ENCODE measurements at places on chromosomes 4 and X.

DNA sequence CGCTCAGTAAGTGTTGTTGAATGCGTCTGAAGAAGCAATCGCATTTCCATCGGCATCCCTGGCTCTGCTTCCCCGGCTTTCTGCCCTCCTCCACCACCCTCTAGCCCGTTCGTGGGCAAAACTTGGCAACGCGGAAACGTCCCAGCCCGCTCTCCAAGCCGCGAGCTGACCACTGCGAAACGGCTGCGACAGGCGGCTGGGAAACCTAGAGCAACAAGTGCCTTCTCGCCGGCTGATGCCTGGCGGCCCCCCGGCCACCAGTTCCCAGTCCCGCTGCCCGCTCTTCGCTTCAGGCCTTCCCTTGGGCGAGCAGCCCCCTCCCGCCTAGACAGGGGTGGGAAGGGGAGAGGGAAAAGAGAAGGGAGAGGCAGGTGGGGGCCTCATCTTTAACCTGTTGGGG is 837 bp downstream of the CITED1 start:
- no peak for DNase-seq

- DNase-seq: no peak
These were observed 49.9 kb upstream of the TENM3 start for GRCh38 chr4:182193311-182193710.

DNA sequence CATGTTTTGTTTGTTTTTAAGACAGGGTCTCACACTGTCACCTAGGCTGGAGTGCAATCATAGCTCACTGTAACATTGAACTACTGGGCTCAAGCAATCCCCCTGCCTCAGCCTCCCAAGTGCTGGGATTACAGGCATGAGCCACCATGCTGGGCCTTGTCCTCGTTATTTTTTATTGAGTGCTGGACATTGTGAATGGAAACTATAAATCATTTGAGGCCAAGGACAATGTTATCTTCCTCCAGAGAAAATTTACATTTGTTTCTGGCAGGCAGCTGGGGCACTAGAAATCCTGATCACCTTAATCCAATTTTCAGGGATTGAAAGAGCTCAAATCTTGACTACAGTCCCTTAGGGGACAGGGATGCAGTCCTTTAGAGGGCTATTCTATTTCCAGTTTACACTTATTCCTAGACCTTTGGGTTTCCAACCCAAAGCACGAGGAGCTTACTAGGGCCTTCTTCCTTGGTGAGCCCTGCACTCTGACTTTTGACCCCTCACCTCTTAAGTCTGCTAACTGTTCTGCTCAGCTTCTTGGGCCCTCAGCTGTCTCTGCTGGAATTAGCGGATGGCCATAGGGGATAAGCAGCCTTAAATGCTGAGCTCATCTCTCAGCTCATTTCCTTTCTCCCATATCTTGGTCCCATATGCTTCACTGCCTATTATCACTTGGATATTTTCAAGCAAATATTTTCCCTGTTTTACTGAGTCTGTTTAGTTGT is 23.0 kb upstream of the PDZD4 start:
- DNase-seq: no peak

GRCh38 chrX:54534271-54534670 is 4.3 kb downstream of the GNL3L start:
- DNase-seq: no peak

- peak; percentile 13 for DNase-seq
These were observed 12.4 kb downstream of the YIPF6 start for GRCh38 chrX:68511255-68511654.

GRCh38 chrX:13906093-13906492 is 89.2 kb upstream of the GPM6B start:
- DNase-seq: no peak

DNA sequence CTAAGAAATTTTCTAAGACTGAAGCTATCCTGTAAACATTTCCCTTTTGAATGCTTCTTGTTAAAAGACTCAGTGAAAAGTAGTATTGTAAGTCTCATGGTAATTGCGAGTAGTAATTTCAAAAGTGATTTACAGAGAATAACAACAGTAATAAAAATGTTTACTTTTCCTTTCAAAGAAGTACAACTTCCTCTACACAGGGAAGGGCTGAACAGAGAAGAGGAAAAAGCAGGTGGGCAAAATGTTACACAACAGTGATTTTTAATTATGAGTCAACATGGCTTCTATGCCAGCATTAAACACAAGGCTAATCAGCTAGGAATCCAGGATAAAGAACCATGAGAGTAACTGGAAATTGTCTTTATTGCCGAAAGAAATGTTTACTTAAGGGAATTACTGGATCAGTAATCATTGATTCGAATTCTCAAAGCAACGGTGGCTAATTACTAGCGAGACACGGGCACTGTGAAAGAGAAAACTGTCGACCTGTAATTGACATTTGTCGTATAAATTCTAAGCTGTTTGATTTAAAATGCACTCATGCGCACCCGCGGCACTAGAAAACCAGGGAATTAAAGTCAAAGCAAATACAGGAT is 15.4 kb downstream of the UTP3 start:
- peak; percentile 90 for DNase-seq

GRCh38 chrX:97524340-97524739 is 640.6 kb downstream of the RPA4 start:
- no peak for DNase-seq

GRCh38 chr4:140308366-140309123 is 64.9 kb upstream of the SCOC start:
- DNase-seq: peak; percentile 4

DNA sequence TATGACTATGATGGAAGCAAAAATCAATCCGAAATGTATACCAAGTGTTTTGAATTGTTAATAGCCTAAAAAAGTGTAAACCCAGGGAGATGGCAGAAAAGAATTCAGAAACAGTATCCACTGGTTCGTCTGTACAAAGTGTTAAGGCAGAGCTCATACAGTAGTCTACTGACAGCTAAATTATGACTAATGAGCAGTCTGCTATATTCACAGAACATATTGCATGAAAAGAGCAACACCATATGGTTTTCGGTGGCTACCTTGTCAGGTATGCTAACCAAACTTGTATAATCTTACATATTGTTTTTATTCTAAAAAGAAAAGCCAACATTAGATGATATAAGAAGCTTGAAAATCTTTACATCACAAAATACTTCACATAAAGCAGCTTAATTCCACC is 18.5 kb downstream of the EPHA5 start:
- no peak for DNase-seq

DNA sequence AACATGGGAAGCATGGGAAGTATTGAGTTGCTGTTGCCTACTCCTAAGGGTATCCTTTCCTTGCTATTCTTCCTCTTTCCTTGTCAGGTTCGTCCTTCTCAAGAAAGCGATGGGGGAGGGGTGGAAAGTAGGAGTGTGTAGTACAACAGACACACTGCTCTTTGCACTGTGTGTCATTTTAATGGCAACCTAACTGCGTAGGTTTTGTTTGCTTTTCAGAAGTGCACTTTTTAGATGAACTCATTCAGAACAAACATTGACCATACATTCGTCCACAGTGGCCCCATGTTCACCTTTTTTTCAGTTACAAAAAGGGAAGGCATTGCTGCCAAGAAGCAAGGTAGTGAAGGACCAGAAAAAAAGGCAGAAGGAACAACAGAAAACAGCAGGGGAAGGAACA is 10.2 kb upstream of the YIPF6 start:
- DNase-seq: no peak

DNA sequence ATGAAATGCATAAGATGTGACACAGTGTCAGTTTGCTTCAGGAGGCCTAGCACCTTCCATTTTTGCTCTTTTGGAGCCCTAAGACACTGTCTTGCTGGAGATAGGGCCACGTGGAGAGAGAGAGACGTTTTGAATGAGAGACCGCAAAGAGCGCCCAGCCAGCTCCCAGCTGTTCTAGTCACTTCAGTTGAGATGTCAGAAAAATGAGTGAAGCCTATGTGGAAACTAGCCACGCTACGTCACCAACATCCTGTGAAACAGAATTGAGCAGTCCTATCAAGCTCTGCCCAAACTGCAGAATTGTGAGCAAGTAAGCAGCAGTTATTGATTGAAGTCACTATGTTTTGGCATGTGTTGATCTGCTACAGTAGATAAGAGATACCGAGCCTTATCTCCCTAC is 13.1 kb downstream of the GPR82 start:
- no peak for DNase-seq

DNA sequence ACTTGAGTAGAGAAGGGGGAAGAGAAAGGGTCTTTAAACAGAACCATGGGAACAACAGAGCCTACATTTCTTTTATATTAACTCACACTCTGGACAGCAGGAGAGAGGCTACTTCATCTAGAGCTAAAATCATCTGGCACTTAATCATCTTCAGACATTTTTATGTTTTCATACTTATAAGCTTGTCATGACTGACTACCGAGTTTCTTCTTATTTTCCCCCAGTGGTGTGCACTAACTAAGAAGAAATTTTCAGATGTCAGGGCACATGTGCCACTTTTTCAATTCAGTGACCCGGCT is 11.8 kb upstream of the RTL5 start:
- no peak for DNase-seq

- no peak for DNase-seq
These were observed 33.1 kb downstream of the GABRA3 start for GRCh38 chrX:152418025-152418424.

GRCh38 chr4:1550122-1551070 is 133.7 kb downstream of the FAM53A start:
- no peak for DNase-seq

DNA sequence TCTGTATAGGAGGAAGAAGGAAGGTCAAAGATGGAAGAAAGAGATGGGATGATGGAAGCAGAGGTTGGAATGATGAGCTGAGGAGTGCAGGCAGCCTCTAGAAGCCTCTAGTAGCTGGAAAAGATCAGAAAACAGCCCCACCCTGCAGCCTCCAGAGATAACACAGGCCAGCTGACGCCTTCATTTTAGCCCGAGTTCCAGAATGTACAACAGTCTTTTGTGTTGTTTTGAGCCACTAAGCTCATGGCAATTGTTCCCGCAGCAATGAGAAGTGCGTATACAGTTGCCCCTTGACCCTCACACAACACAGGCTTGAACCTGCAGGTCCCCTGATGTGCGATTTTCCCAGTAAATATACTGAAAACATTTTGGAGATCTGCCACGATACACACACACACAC is 72.0 kb downstream of the WFS1 start:
- no peak for DNase-seq

- DNase-seq: no peak
These were observed 241.1 kb downstream of the TACR3 start for GRCh38 chr4:103478734-103479133.

- no peak for DNase-seq
These were observed 269.3 kb upstream of the HS3ST1 start for GRCh38 chr4:11698033-11698432.

DNA sequence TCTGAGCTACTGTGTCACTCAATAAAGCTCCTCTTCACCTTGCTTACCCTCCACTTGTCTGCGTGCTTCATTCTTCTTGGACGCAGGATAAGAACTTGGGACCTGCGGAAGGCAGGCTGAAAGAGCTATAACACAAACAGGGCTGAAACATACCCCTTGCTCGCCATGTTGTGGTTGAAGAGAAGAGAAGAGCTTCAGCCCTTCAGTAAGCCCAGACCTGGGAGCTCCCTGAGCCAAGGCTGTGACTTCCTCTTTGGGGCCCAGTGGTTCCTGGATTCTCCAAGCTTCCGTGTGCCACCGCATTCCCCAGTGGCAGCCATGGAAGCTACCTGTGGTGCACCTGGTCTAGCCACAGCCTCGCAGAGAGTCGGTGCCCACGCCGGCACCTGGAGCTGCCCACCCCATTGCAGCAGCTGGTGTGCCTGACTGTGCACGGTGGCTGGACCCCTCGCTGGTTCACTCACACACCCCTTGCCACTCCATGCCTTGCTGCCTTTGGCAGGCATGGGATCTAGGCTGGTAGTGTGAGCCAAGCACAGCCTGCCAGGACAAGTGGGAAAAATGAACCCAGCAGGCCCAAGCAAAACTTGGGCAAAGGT is 160.6 kb downstream of the EVC2 start:
- DNase-seq: no peak

DNA sequence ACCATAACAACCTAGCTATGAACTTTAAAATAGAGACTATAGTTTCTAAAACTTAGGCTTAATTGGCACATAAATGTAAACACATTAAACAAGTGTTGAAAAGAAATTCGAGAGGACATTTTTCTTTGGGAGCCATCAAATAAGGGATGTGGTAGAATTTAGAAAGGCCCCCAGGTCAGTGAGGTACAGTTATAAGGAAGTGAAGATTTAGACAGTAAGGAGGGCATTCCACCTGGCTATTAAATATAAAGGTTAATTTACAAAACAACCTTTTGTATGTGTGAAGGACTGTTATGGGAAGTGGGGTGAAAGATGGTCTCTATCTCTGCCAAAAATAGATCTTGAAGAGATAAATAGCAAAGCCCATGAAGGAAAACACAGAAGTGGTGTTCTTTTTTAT is 83.9 kb downstream of the AFF1 start:
- DNase-seq: no peak

GRCh38 chrX:73977542-73978169 is 326.3 kb upstream of the ZCCHC13 start:
- DNase-seq: no peak

DNA sequence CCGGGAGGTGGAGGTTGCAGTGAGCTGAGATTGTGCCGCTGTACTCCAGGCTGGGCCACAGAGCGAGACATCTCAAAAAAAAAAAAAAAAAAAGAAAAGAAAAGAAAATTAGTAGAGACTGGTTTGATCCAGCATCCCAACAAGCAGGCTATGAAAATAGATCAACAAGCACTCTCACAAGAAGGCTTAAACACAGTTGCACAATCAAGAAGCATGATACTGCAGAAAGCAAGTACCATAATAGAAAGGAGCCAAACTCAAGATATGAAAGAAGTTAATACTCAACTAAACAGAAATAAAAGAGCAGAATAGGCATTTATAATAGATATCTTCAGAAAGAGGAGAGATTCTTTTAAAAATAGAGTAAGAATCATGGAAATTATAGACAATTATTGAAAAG is 10.6 kb downstream of the TLR6 start:
- no peak for DNase-seq

DNA sequence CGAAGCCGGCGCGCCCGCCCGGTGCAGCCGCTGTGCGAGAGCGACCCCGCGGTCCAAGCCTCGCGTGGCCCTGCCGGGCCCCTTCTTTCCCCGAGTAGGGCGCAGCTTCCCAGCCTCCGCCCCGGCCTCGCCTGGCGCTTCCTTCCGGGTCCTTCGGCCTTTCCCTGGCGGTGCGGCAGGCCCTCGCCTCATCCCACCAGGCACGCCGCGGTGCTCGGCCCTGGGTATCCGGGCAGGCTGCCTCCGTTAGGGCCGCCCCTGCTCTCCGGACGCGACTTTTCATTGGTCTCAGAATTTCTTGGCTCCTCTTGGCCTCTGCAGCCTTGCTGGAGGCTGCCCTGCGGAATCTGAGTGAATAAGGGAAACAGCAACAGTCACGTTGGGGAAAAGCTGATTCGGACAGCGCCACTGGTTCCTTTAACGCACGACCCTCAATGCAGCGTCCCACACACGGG is 429 bp downstream of the UVSSA start:
- DNase-seq: peak; percentile 19

DNA sequence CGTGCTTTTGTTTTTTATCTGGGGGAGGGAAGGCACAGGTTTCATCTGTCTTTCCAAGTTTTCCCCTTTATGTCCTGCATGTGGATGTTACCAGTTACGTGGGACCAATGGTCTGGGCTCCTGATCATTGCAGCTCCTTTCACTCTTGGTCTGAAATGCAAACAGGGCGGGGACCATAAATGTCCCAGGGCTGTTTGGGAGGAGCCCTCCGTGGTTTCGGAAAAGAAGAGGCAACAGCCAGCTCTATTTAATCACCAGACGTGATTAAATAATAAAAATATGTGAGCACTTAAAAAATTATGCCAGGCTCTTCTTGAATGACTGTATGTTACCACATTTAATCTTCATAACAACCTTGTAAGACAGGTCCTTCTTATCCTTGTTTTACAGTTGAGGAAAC is 30.8 kb upstream of the C1GALT1C1 start:
- DNase-seq: no peak
